ENCODE measurements at places on chromosomes 5 and 9.
A peak's percentile ranks its signal among the peaks of the same experiment; 100 is the strongest.

- no peak for DNase-seq
Measured at GRCh38 chr9:109273869-109274268, 47.0 kb downstream of the EPB41L4B start.

GRCh38 chr5:133307275-133307674 is 255.5 kb downstream of the HSPA4 start:
- DNase-seq: no peak

- DNase-seq: no peak
Measured at GRCh38 chr5:52073993-52074689, 690.9 kb downstream of the ISL1 start.

DNA sequence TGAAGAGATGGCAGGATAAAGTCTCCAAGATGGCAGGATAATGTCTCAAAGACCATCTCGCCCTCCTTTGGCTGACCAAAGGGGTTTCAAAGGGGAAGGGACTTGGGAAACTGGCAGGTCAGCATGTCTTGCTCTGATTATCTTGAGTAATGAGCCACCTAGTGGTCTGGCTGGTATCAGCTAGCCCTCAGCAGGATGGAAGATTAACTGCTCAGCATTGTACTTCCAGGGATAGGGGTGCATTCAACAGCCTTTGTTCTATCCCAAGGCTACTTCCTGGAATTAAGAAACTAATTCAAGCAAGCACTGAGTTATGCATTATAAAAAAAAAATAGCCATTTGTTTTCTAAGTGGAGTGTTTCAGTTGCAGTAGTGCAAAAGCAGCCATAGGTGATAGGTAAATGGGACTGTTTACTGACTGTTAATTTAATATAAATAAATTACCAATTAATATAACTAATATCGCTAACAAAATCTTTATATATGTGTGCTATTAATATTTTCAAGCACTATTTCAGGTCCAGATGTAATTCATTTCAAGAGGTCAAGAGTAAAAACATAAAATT is 555.5 kb downstream of the CDH9 start:
- peak; percentile 63 for DNase-seq

DNA sequence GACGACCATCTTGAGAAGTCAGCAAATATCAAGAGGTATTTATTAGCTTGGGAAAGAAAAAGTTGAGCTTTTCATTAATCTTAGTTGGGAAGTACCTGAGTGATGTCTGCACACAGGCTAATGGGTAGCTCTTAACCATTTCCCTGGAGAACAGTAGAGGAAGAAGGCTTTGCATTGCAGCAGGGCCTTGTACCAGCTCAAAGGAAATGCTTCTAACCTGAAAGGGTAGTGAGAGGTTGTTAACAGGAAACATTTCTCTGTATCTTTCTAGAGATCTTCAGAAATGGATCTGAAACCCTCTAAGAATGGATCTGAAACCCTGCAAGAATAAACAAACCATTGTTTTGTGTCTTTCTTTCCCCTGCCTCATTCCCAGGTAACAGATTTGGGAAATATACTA is 393.3 kb downstream of the PLK2 start:
- no peak for DNase-seq

GRCh38 chr5:176948458-176948857 is 49.3 kb upstream of the HK3 start:
- DNase-seq: no peak

DNA sequence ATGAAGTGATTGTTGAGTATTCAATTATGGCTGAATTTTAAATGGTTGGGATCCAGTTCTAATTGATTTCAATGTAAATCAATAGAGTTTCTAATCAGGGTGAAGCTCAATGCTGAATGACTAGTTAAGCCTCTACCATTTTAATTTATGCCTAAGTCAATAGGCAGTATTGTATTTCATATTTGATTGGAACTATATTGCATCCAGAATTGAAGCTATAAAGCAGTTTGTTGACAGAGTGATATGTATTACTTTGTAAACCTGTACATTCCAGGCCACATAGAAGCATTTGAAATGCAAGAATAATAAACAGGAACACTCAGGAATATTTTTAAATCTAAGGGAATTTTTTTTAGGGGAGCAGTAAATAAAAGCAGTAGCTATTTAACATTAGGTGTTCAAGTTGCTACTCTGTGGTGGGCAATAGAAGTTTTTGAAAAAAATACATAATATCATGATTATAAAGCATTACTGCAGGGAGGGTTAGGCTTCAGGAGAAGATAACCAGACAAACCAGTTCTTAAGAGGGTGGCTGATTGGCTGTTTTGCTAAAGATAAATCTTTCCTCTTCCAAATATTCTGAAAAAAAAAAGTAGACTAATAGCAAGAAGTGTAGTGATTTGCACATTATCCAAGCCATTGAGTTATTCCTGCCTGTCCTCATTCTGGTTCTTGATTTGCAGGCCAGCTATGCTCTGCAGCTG is 492.0 kb upstream of the MEF2C start:
- DNase-seq: no peak

DNA sequence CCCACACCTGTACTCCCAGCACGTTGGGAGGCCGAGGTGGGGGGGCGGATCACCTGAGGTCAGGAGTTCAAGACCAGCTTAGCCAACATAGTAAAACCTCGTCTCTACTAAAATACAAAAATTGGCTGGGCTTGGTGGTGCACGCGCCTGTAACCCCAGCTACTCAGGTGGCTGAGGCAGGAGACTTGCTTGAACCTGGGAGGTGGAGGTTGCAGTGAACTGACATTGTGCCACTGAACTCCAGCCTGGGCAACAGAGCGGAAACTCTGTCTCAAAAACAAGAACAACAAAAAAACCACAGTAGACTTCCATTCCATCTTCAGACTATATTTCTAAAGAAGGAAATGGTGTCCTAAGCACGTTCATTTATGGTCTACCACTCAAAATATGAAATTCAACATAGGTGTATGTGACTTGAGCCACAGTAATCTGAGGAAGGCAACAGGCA is 14.2 kb upstream of the SERINC5 start:
- no peak for DNase-seq

DNA sequence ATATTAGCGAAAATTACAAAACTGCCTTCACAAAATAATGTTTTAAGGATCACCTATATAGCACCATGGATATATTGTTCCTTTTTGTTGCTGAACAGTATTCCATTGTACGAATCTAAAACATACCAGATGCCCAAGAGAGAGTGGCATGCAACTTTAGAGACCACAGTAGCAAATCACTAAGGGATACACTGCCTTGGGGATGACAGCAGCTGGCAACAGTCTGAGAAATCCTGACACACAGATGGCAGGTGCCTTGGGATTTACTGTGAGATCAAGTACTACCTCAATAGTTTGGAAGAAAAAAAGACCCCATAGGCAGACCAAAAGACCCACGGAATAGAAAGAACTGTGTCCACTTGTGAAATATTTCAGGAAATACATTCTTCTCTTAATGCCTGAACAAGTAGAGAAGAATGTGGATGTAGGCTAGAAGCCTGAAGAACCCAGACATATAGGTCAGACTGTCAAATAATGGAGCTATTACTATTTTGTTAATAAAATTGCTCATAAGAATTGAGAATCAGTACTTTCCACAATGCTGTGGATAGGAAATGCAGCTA is 53.4 kb downstream of the PLPP1 start:
- no peak for DNase-seq

GRCh38 chr5:124648902-124649467 is 97.5 kb downstream of the ZNF608 start:
- DNase-seq: no peak

- no peak for DNase-seq
Measured at GRCh38 chr5:128633901-128634300, 95.9 kb upstream of the FBN2 start.

- no peak for DNase-seq
Measured at GRCh38 chr9:120904061-120904977, 22.3 kb downstream of the TRAF1 start.

GRCh38 chr9:91349115-91349555 is 12.6 kb downstream of the AUH start:
- no peak for DNase-seq

DNA sequence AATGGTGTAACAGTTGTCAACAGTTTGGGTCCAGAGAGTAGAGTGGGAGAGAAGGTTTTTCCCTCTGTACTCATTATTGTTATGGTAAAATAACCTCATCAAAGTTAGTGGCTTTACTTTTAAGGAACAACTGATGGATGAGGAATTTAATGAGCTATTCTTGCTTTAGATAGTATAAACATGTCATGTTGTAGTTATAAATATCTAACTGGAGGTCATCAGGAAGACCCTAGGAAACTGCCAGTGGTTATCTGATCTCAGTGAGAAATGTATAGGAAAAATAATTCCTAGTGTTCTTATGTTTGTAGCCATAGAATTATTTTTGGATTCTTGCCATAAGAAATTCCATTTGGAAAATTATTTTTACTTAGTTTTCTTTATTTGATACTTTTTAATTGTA is 4.1 kb downstream of the ERCC6L2 start:
- no peak for DNase-seq

- no peak for DNase-seq
Measured at GRCh38 chr5:1103093-1103492, 8.8 kb downstream of the SLC12A7 start.

DNA sequence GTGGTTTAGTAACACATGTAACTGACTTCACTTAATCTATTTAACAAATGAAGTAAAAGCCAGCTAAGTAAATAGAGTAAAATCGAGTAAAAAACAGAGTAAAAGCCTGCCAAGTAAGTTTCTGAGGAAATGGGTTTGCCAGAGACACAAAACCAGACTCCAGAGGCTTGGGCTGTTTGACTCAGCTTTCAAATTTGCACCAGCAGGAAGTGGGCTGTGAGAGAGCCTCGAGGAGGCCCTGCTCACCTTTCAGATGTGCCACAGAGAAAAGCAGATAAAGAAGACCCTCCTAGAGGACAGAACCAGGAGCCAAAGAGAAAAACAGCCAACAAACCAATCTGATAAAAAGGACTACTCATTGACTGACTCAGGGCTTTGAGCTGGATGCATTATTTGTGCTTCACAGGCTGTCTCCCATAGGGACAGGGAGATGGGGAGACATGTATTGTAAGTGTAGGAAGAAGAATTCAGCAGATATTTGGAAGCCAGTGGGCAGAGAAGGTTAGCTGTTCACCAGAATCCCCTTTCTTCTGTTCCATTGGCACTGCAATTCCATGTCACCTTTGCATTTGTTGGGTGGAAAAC is 14.4 kb upstream of the AMACR start:
- DNase-seq: no peak

GRCh38 chr5:167152561-167152960 is 1138.9 kb upstream of the WWC1 start:
- DNase-seq: no peak

DNA sequence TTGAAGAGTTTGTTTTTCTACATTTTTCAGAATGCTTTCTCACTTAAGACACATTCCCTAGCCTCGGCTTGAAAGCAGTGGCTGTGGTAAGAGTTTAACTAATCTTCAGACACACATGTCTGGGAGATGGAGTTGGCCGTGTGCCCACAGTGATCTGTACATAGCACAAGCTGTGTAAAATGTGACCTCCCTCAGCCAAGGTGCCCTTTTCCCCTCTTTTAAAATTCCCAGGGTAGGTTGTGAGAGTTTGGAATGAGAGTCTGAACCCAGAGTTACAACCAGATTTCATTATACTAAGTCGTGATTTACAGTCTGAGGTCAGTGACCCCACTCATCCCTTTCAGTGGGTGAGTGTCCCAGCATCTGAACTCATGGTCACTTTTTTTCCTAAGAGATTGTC is 230.4 kb downstream of the DOCK8 start:
- DNase-seq: no peak

GRCh38 chr5:142472306-142472951 is 147.6 kb upstream of the SPRY4 start:
- DNase-seq: no peak

- peak; percentile 16 for DNase-seq
Measured at GRCh38 chr5:112586596-112587062, 151.1 kb upstream of the APC start.

- no peak for DNase-seq
Measured at GRCh38 chr9:35294556-35294955, 132.7 kb downstream of the UNC13B start.

DNA sequence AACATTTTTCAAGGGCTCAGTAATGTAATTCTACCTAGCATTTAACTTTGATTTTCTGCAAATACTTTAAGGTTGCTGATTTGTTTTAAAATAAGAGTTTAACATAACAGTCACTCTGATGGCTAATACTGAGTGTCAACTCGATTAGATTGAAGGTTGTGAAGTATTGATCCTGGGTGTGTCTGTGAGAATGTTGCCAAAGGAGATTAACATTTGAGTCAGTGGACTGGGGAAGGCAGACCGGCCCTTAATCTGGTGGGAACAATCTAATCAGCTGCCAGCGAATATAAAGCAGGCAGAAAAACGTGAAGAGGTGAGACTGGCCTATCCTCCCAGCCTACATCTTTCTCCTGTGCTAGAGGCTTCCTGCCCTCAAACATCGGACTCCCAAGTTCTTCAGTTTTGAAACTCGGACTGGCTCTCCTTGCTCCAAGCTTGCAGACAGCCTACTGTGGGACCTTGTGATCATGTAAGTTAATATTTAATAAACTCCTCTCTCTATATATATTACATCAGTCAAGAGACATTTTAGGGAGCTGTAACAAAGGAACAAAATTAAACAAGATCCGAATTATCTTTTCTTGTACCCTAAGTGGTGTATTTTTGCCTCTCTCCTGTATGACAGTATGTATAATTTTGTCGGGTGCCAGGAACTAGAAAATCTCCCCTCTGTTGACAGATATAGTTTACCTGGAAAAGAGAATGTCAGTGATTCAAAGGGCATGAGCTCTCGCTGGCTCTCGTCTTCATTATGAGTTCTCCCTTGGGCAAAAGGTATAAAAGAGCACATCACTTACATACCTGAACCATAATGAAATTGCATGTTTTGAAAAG is 576.1 kb downstream of the LRRC70 start:
- DNase-seq: no peak

GRCh38 chr5:944992-945685 is 52.5 kb downstream of the TRIP13 start:
- DNase-seq: no peak

DNA sequence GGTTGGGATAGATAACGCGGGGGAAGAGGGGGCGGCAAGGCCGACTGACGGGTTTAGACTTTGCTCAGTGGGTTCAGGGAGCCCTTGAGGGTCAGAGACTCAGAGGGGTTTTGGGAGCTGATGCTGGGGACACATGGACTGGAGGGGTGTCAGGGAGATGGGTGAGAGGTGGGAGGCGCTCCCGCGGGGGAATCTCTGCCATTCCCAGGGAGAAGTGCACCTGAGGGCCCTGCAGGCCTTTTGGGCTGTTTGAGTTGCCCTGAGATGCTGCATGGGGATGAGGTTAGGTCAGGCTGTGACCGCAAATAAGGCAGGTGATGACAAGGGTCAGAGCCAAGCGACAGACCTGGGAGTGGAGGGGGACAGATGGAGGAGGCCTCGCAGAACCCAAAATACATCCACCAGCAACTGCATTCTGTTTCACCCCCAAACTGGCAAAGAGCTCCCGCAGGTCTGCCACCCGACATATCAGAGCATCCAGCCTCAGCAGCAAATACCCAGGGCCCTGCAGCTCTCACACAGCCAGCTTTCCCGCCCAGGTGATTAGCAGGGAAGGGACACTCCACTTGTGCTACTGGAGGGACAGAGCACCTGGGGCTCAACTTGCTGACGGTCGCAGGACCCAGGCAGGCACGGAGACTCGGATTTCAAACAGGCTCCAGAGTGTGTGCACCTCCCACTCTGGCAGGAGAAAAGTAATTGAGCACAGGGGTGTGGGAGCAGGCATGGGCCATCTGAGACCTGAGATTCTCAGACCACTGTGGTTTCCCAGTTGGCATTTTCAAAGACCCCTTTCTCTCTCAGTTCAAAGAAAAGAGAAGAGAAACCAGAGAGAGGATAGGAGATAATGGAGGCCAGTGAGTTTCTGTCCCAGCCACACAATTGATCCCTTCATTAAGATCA is 26.4 kb downstream of the TMOD1 start:
- peak; percentile 47 for DNase-seq

GRCh38 chr5:120504057-120504456 is 40.0 kb downstream of the PRR16 start:
- DNase-seq: no peak

GRCh38 chr5:179908528-179908927 is 831 bp upstream of the TBC1D9B start:
- peak; percentile 83 for DNase-seq

Measured in WTC11 (cell line).